ENCODE measurements at places on chromosomes 3 and 15. TPM values are rescaled to one million over a fixed set of nuclear protein-coding genes. Genes with fewer than 3 reads are reported as not detected.

GRCh38 chr3:20912406-20912805, 726.4 kb upstream of the SGO1 start:
- no peak for DNase-seq

DNA sequence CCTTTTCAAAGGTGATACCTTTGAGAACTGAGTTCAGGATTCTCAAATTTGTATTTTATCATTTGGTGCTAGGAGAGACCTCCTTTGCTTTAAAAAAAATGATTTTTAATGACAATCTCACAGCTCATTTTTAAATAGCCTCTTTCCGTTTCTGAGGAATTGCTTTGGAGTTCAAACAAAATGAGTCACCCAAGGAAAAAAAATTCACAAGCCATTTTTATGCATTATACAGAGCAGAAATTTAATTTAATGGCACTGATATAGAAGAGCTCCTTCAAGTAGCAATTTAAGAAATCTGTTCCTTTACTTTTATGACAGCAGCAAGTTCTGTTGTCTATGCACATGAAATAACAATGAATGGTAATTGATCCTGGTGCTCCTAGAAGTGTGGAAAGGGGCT, 337.9 kb upstream of the KCNMB2 start:
- no peak for DNase-seq

DNA sequence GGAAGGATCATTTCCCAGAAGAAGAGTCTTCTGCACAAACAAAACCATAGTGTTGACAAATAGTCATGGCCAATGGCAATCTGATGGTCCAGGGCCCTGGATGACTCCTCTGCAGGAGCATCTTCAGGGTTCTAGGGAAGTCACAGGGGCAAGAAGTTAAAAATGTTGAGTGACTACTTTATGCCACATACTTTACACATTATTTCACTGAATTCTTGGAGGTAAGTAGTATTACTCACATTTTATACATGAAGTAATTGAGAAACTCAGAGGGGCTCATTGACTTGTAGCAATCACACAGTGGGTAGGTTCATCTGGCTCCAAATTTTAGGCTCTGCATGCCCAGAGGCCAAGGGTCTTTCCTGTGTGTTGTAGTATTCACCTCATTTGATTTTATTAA, 430.2 kb upstream of the MCTP2 start:
- no peak for DNase-seq

GRCh38 chr3:13575459-13576061, 26.6 kb downstream of the FBLN2 start:
- no peak for DNase-seq

DNA sequence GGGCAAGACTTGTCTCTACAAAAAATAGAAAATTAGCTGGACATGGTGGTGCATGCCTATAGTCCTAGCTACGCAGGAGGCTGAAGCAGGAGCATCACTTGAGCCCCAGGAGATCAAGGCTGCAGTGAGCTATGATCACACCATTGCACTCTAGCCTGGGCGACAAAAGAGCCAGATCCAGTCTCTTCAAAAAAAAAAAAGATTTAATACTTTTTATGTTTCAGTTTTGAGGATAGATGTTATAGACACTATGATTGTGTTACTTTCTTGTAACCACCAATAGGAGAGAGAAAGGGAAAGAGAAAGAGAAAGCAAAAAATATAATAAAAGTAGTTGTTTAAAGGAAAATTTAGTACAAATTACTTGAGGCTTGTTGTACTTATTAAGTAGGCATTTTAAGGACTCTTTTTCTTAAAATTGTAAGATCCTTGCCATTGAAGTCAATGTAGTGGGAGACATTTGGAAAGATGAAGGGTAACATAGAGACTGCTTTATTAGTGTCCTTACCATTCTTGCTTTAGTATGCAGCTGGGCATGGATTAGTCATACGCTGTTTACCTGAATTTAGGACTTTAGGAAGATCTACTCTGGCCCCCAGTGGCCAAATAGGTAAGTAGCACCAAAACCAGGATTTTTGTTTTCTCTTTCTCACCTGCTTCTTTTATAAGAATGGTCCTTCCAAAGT, 35.1 kb upstream of the ZDHHC23 start:
- DNase-seq: peak; percentile 73

DNA sequence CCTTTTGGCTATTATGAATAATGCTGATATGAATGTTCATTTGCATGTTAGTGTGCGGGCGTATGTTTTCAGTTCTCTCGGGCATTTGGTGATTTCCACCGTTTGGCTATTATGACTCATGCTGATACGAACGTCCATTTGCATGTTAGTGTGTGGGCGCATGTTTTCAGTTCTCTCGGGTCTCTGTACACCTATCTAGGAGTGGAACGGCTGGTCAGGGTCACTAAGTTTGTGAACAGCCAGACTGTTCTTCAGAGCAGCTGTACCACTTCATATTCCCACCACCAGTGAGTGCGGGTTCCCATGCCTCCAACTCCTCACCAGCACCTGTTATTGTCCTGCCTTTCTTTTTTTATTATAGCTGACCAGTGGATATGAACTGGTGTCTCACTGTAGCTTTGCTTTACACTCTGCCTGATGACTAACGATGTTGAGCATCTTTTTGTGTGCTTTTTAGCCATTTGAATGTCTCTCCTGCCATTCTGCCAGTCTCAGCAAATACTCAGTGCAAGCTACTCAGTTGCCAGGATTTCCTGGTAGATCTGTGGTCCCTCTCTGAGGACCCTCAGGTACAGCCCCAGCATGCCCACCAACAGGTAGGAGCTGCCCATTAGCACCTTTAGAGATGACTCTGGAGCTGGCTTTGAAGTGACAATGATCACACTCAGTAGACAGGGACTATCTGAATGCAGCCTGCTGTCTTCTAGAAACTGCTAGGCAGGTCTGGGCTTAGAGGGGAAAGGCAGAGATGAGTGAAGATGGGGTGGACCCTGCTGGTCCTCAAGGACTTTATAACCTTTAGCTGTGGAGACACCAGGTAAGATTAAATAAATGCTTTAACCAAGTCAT, 141.1 kb downstream of the XXYLT1 start:
- no peak for DNase-seq

DNA sequence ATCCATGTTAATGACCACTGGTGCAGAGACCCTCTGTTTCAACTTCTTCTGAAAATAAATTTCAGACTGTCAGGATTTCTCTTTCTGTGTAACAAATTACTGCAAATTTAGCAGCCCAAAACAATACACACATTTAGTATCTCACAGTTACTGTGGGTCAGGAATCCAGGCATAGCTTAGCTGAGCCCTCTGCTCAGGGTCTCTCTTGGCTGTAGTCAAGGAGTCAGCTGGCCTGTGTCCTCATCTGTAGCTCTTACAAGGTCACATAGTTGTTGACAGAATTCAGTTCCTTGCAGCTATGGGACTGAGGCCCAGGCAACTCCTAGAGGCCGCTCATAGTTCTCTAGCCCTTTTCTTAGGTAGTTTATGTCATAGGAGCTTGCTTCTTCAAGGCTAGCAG, 51.9 kb downstream of the NKIRAS1 start:
- no peak for DNase-seq

DNA sequence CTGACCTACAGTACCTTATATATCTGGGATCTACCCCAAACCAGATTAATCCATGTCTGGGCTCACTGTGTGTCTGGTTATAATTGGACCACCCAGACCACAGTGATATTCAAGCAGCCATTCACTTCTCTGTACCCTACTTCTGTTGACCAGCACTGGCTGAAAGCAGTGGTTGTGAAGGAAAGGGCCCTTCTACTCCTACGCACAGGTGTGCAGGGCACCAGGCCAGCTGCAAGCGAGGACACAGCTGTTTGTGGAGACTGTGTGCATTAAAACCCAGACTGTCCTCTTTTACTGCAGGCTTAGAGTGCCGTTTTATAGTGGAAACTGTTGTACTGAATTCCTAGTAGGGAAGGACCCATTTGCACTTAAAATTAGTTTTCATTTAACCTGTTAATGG, 29.5 kb downstream of the CTDSPL start:
- no peak for DNase-seq

- DNase-seq: peak; percentile 53
Measured at GRCh38 chr3:5122741-5123706, 932 bp downstream of the ARL8B start.

DNA sequence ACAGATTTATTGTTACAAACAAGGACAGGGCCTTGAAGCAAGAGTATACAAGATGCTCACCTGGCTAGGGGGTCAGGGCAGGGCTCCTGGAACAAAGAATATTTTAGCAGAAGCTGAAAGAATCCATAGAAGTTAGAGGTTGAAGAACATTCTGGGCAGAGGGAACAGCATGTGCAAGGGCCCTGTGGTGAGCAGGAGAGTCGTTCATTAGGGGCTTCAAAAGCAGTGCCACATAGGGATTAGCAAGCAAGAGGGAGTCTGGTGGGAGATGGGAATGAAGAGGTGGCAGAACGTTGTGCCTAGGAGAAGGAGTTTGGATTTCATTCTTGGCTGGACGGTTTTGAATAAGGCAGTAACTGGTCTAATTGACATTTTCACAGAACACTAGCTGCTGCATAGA, 22.9 kb downstream of the DNAJB8 start:
- no peak for DNase-seq

DNA sequence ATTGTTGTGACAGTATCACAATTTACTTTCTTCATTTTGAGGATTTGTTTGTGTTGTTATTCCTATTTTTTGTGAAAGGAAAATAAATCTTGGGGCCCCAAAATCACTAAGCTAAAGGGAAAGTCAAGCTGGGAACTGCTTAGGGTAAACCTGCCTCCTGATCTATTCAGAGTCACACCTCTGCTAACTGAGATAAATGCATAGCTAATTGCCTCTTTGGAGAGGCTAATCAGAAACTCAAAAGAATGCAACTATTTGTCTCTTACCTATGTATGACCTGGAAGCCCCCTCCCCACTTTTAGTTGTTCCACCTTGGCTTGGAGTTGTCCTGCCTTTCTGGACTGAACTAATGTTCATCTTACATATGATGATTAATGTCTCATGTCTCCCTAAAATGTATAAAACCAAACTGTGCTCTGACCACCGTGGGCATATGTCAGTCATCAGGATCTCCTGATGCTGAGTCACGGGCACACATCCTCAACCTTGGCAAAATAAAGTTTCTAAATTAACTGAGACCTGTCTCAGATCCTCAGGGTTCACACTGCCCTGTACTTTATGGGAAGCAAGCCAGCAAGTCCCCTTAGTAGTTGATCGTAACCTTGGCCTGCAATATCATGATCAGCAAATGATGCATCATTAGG, 523.2 kb upstream of the GOLIM4 start:
- no peak for DNase-seq

GRCh38 chr15:100311833-100312476, 29.8 kb downstream of the ADAMTS17 start:
- no peak for DNase-seq

GRCh38 chr3:26559227-26559626, 63.3 kb upstream of the LRRC3B start:
- DNase-seq: no peak

DNA sequence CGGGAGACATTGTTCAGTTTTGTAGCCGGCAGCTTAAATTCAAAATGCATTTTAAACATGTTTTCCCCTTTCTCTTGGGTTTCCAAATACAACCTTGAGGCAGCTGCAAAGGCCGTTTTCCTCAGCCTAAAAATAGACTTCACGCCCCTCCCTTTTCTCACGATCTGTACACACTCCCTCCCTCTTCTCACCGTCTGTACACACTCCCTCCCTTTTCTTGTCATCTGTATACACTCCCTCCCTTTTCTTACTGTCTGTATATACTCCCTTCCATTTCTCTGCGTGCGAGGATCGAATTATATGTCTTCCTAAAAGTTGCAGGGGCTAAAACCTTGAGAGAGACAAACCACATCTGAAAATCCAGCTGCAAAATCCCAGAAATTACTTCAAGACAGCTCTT, 8.9 kb downstream of the MUC4 start:
- DNase-seq: no peak

GRCh38 chr3:106611841-106612240, 743.0 kb upstream of the CBLB start:
- no peak for DNase-seq

- DNase-seq: no peak
Measured at GRCh38 chr3:39491733-39492350, 24.4 kb downstream of the MOBP start.

DNA sequence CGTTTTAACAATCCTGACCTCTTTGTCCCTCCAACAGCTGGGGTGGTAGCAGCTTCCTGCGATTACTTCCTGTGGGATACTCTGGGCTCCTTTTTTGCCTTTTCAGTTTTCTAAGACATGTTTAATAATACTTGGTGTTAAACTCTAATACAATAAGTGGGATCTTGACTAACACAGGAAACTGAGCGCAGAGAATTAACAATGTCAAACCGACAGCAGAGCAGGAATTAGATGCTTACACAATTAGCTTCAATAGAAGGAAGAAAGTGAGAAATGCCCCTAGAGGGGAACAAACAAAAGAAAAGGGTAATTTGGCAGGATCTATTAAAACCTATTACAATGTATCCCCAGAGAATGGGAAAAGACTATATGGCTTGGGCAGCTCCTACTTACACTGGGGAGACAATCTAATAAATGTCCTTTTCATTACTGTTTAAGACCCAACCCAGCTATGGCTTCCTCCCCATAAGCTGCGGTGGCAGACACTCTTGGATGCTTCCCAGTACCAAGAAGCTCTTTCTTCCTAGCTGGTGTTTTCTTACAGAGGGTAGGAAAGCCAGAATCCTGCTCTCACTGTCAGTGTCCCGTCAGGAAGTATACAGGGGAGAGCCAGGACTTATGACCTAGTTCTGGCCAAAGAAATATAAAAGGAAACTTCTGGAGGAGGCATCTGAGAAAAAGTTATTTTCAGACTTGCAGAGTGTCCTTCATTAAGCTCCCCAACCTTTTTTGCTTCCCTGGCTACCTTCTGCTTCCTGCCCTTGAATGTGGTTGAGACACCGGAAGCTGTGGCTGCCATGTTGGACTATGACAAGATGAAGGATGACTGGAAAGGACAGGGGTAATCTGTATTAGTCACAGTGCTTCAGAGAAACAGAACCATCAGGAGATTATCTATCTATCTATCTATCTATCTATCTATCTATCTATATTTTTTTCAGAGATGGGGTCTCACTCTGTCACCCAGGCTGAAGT, 194.1 kb upstream of the KBTBD8 start:
- no peak for DNase-seq

SLC9A9 gene
- 0.45 TPM for total RNA-seq

BBX gene
- total RNA-seq: 110 TPM

ZNF620 gene
- total RNA-seq: 2.3 TPM

CFAP92 gene
- total RNA-seq: 0.16 TPM

PPP2R3A gene
- 10.9 TPM for total RNA-seq

WNT7A gene
- not detected for total RNA-seq

ZNF774 gene
- 2.1 TPM for total RNA-seq

TTLL13 gene
- not detected for total RNA-seq

MRPL47 gene
- 65.0 TPM for total RNA-seq

PP2D1 gene
- not detected for total RNA-seq

MLF1 gene
- 19.8 TPM for total RNA-seq

PLSCR2 gene
- total RNA-seq: not detected

Data from SK-MEL-5 (cell line).